ENCODE measurements at places on chromosomes 12 and 14.

GRCh38 chr14:89013098-89013504 lies 188.7 kb downstream of the TTC8 start:
- DNase-seq: peak; percentile 13

GRCh38 chr12:49358483-49359141 lies 8.7 kb upstream of the SPATS2 start:
- no peak for DNase-seq

DNA sequence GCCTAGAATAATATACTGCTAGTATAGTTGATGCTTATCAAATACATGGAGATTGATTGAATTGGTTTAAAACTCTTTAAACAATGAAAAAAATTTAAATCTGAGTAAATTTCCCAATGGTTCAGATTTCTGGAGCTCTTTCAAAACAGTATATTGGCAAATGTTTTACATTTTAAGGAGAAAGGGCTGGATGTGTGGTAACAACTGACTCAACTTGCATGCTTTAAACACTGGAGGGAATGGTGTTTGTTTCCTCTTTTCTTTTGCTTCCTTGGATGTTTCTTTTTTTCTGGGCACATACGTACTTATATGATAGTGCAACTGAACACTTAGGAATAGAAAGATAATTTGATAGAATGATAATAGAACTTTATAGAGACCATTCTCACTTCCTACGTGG lies 73.8 kb upstream of the RFX4 start:
- no peak for DNase-seq

GRCh38 chr14:56855891-56856461 lies 45.7 kb upstream of the OTX2 start:
- no peak for DNase-seq

DNA sequence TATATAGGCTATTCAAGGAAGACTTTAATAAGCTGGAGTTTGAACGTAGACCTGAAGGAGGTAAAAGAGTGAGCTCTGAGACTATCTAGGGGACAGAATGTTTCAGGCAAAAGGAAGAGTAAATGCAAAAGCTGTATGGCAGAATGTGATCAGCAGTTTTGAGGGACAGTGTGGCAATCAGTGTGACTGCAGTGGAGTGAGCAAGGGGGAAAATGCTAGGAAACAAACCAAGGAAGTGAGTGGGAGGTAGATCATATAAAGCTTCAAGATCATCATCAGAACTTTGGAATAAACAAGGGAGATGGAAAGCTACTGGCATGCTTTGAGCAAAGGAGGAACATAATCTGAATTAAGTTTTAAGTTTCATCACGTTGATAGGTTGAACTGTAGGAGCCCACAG lies 67.5 kb upstream of the BTG1 start:
- no peak for DNase-seq

GRCh38 chr12:60112763-60113162 lies 516.9 kb downstream of the SLC16A7 start:
- DNase-seq: no peak

DNA sequence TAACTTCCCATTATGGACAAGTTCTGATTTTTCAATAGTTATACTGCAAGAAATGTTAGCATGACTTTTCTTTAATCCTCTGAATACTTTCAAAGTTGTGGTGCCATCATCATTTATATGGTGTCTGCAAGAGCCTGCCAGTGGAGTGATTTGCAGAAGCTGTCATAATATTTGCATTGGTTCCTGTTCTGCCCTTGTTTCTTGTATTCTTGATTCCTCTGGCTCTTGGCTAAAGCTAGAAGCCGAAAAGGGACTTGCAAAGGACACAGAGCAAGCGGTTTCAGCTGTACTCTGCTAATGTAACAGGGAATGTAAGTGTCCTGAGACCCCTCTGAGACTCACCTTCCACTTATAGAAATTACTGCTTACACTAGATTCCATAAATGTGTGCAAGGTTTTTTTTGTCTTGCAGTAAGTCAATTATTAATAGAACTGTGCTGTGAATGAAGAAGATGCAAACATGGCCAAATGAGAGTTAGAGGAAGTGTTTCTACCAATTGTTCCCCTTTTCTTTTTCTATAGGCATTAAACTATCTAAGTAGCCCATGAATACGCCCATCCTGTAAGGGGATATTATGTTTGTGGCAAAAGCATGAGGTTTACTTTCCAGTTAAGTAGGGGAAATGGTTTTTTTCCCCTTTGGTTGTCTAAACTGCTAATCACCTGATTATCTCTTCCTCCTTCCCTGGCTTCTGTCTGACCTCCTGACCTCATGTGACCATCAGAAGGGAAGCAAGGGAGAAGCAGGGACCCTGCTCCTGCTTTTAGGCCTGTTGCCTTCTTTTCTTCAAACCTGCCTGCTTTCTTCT lies 5.3 kb downstream of the DYRK4 start:
- no peak for DNase-seq

- DNase-seq: no peak
These were observed 2.9 kb downstream of the NOVA1 start for GRCh38 chr14:26594756-26595545.

DNA sequence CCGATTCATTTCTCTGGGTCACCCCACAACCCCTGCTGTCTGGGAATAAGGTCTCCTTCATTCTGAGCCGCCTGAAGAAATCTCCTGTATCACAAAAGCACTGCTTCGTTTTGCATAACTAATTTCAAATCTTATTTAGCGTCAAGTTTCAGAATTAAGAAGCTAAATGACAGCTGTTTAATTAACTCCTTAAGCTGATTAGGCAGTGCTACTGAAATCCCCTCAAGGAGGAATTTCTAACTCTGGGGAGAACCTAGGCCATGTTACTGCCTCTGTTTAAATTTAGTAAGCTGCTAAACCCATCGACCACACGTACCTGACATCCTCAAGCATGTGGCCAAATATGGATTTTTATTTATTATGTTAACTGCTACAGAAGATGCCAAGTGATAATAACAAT lies 373.6 kb downstream of the GLT1D1 start:
- DNase-seq: no peak

DNA sequence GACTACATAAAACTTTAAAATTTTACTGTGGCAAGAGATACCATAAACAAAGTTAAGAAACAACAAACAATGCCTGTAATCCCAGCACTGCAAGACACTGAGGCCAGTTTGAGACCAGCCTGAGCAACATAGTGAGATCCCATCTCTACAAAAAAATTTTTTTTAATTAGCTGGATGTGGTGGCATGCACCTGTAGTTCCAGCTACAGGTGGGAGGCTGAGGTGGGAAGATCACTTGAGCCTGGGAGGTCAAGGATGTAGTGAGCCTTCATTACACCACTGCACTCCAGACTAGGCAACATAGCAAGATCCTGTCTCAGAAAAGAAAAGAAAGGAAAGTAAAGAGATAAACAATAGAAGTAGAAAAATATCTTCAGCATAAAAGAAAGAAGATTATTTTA lies 3.3 kb upstream of the TEX52 start:
- DNase-seq: no peak

DNA sequence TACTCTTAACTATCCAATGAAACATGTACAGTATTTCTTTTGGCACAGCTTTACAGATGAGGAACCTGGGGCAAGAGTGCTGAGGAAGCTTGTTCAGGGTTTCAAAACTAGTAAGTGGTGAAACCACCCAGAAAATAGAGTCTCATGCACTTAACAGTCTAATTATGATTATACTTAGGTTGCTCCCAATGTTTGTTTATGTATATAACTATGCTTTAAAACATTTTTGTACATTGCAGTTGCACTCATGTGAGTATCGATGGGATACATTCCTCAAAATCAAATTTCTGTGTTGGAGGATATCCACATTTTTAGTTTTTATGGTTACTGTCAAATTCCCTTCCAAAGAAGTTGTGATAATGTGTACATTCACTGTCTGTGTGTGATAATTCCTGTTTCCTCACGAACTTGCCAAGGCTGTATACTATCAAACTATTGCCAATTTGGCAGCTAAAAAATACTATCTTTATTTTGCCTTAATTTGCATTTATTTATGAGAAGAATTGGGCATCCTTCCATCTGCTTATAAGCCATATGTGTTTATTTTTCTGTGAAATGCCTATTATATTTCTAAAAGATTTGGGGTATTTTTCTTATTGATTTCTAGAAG lies 143.9 kb upstream of the SSTR1 start:
- DNase-seq: no peak

GRCh38 chr12:71230542-71230941 lies 72.7 kb upstream of the TSPAN8 start:
- no peak for DNase-seq

- no peak for DNase-seq
These were observed 2.2 kb downstream of the BAZ1A start for GRCh38 chr14:34872822-34873588.

- no peak for DNase-seq
These were observed 20.7 kb downstream of the YARS2 start for GRCh38 chr12:32734952-32735351.

- no peak for DNase-seq
These were observed 24.6 kb downstream of the GPR65 start for GRCh38 chr14:88029500-88029899.

DNA sequence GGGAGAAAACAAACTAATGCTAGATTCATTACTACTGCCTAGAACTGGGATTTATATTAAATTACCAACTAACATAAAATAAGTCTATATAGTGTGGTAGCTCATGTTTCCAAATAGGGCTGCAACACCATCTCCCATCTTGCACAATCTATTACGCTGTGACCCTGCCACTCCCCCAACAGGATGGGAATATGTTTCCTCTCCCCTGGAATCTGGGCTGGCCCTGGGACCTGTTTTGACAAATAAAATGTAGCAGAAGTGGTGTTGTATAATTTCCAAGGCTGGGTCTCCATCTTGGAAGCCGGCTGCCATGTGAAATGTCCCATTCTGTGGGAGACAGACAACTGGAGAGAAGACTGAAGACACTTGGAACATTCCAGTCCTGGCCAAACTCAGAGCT lies 45.6 kb upstream of the FERMT2 start:
- no peak for DNase-seq

GRCh38 chr14:68283378-68284123 lies 464.0 kb downstream of the RAD51B start:
- peak; percentile 39 for DNase-seq

DNA sequence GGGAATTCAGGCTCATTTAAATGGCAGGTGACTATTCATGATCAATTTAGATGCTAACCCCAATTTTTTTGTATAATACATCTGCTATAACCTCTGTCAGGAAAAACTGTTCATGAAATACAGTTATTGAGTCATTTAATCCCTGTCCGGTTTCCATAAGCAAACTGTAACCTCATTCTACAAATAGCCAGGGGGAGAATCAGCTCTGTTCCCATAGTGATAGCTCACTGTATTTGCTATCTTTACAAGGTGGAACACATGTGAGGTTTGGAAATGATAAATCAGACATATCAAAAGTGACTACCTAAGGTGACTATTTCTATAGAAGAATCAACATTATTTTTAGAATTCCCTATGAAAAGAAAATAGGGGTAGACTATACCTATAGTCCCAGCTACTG lies 38.6 kb upstream of the VPS33A start:
- no peak for DNase-seq

DNA sequence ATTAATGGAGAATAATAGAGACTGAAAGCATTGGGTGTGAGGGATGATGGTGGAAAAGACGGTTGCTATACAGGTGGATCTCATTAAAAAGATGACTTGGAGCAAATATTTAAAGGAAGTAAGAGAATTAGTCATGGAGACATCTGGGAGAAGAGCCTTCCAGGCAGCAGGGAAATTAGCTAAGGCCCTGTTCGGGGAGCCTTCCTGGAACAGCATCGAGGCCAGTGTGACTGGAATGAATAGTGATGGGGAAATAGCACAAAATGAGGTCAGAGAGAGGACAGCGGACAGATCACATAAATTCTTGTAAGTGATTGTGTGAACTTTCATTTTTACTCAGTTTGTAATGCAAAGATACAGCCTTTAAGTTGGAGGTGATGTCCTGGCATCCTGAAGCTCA lies 842.3 kb downstream of the SLC6A15 start:
- DNase-seq: no peak

GRCh38 chr12:40989785-40990184 lies 198.3 kb upstream of the PDZRN4 start:
- DNase-seq: no peak

DNA sequence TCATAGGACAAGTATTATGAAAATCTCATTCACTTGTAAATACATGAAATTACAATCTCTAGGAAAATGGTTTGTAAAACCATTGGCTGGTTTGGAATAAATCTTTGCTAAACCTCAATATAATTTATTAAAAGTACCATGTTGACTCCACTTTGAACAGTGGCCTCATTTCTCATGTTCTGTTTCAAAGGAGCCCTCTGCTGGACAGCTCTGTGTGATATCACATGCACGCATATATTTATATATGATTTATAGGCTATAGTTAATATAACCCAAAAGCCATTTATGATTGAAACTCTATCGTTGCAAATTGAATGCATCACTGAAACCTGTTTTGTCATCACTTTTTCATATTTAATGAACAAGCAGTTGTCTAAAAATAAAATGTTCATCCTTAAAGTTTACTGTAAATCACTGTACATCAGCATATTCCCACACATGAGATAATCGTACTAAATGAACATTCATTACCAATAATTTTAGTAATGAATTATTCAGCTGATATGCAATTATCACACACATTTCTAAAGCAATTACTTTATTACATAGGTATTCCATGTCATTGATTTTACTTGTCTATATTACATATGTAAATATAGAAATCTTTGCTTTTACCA lies 493.8 kb downstream of the NPAS3 start:
- DNase-seq: no peak

Measured in stimulated activated CD4-positive, alpha-beta T cell treated with anti-CD3 and anti-CD28 coated beads, Interleukin-4, amount 100 ng/mL, for 1 hour (primary cell).